ENCODE measurements at places on chromosomes 6 and 20. TPM values are rescaled to one million over a fixed set of nuclear protein-coding genes. Genes with fewer than 3 reads are reported as not detected.

Gene RIPPLY2
- total RNA-seq: 5.4 TPM

- no peak for DNase-seq
Observed at GRCh38 chr6:9484686-9485085, 930.2 kb downstream of the TFAP2A start.

DNA sequence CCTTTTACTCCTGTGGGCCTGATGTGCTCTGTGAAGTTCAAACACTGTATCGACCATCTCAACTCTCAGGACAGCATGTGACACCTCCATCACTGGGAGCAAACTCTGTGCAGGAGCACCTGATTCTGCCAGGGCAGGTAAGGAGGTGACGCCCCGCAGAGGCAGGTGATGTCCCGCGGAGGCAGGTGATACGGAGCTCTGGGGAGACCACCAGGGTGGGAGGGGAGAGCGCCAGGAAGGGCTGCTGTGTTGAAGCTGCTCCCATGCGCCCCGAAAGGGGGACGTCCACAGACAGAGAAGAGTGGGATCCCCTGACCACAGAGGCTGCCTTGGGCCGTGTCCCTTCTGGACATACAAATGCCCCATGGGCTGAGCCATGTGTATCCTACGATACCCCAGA, 58.3 kb downstream of the DACT2 start:
- DNase-seq: no peak

- DNase-seq: no peak
Observed at GRCh38 chr6:43299338-43300293, 1.6 kb downstream of the SLC22A7 start.

- DNase-seq: peak; percentile 18
Observed at GRCh38 chr6:136525586-136526195, 24.5 kb downstream of the MAP7 start.

DNA sequence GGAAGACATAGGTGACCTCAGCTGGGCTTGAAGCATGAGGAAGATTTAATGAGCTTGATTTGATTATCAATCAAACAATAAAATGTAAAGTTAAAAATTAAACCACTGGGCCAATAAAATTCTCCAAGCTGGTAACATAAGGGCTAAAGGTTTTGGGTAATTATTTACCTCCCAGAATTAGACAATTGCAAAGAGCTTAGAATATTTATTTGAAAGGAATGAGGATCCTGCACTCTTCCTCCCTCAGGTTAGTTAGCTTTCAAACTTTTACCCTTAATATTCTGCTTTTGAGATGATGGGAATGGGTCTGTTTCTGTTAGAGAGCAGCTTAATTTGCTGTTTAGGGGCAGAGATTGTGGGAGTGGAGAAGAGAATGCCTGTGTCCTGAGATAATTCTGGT, at the start of gene SLC17A4:
Gene SLC17A4 (plus strand): TSS at position 208 of the 400 bp plus-strand sequence. CDS start 7,221 bp downstream, outside the sequence.
- no peak for DNase-seq

GRCh38 chr20:58722877-58723627, 30.5 kb downstream of the NPEPL1 start:
- DNase-seq: no peak

DNA sequence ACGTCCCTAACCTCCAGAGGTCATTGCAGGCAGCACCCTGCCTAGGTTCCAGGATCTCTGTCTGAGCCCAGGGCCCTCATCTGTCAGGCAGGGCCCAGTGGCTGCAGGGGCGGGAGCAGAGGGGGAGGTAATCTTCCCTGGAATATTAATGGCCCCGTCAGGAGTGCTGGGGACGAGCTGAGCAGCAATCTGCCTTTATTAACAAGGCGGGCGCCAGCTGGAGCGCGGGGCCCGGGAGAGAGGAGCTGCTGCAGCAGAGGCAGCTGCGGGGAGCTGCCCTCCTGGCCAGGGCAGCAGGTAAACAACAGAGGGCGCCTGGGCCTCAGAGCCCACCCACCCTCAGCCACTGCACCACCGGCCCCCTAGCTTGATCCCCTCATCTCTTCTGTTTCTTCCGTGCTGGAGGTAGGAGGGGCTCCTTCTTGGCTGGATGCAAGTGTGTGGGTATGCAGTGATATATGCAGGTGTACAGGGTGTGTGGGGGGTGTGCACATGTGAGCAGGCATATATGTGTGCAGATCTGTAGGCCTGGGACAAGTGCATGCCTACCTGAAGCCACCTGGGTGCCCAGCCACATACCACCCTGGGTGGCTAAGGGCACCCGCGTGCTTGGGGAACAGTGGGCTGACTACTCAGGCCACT, 131.8 kb upstream of the MLN start:
- DNase-seq: no peak

Data from Daoy (cell line).